ENCODE measurements at places on chromosomes 2 and 18.
A peak's percentile ranks its signal among the peaks of the same experiment; 100 is the strongest.

- DNase-seq: no peak
These were observed 122.7 kb upstream of the RIOK3 start for GRCh38 chr18:23330423-23330822.

- DNase-seq: no peak
These were observed 91.8 kb downstream of the MTCL1 start for GRCh38 chr18:8797206-8797605.

- no peak for DNase-seq
These were observed 68.3 kb downstream of the PIAS2 start for GRCh38 chr18:46849007-46849406.

- DNase-seq: no peak
These were observed 79.4 kb downstream of the SLC4A3 start for GRCh38 chr2:219706823-219707281.

- DNase-seq: no peak
These were observed 62.1 kb downstream of the RND3 start for GRCh38 chr2:150425121-150425955.

- DNase-seq: no peak
These were observed 38.2 kb downstream of the CASP8 start for GRCh38 chr2:201298462-201299052.

DNA sequence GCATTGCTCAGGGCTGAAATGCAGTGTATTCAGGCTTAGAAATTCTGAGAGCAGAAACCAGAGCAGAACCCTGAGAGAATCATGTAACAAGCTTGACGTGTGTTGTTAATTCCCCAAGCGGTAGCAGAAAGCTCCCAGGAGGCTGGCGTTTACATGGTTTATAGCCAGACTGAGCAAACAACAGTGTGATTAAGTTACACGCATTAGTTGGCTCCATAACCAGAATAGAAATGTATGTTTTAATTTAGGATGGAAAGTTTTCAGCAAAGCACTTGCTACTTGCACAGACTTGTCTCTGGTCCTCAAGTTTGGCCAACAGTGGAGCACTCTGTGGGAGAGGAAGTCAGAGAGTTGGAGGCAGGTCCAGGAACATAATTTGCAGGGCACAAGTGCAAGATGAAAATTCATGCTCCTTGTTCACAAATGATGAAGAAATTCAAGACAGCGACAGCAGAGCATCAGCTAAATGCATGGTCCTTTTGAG lies 69.3 kb downstream of the MAPK4 start:
- no peak for DNase-seq

- no peak for DNase-seq
These were observed 1229.0 kb upstream of the ZEB2 start for GRCh38 chr2:145748927-145749326.

GRCh38 chr2:63537306-63537705 lies 51.0 kb downstream of the WDPCP start:
- DNase-seq: no peak

DNA sequence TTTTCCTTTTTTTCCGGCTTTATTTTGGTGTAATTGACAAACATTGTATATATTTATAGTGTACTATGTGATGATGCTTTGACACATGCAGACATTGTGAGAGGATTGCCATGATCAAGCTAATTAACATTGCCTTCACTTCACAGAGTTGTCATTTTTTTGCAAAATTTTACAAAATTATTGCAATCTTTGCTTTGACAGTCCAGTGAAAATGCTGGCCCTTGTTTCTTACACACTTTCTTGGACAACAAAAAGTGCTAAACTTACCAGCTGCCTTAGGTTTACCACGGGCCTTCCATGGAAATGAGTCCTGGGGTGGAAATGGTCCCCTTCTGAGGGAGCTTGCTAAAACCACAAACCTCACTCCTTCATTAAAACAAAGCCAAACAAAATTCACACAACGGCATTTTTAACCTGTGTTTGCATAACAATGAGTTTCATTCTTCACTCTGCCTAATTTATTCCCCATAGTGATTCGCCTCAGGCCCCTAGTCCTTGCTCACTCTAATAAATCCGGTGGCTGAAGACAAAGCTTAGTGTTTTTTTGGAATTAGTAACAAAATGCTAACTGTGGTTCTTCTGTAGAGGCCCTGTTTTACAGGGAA lies 32.2 kb downstream of the LINC00305 start:
- no peak for DNase-seq

DNA sequence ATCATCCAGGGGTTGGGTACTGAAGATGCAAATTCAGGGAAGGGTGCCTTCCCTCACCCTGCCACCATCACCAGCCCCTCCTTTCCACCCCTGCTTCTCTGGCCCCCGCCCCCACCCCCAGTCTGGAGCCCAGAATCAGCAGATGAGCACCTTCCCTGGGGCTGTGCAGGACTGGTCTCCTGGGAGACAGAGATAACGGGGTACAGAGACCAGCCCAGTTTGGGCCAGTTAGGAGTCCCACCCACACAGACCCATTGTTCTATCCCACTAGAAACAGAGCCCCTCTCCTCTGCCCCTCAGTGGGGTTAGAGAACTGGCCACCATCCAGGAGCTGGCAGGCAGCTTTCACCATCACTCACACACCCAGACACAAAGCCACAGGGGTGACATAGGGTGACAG lies 4.5 kb upstream of the CRYBA2 start:
- DNase-seq: no peak

DNA sequence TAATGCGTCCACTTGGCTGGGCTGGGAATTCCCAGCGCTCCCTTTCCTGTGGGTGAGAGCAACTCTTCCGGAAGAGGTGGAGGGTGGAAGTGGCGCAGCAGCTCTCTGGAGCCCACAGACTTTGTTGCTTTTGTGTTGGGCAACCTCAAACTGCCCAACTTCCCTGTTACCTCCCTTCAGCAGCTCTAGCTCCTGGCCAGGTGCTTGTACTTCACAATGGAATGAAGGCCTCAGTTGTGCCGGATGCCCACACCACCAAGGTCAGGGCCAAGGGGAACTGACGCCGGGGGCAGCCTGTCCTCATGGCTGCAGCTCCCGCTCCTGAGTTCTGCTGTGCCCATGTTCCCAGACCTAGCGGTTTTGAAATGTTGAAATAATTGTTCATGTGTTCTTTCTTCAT lies 322.9 kb downstream of the GALR1 start:
- no peak for DNase-seq

- peak; percentile 72 for DNase-seq
These were observed 3.0 kb upstream of the TMEM37 start for GRCh38 chr2:119428488-119429224.

- no peak for DNase-seq
These were observed 2.7 kb downstream of the TNS1 start for GRCh38 chr2:218000136-218000535.

DNA sequence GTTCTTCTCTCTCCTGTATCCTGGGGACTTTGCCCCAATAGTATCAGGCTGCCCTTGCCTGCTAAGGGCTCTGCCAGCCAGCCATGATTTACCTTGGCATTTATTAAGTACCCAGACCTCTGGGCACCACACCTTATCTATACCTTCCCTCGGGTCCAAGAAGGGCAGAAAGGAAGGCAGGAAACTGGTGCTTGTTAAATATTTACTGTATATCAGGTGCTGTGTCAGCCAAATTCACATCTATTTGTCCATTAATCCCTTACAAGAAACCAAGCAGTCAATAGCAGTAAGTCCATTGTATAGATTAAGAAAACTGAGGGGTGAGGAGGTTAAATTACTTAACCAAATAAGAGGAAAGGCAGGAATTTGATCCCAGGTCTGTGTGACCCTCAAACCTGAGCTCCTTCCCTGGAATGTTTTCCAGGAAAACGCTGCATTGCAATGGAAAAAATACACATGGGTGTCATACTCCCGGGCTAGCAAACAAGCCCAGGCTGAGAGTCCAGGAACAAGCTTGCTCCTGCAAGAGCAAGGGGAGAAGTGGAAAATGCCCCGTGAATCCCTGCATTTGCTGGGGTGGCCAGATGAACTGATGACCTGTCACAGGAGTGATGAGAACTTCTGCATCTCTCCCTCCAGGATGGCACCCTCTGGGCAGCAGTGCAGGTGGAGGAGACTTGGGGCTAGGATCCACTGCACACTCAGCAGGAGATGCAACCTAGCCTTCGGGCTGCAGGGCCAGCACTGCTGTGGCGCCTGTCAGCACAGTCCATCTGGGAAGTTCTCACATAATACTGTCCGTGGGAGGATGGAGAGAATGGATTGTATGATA lies 30.4 kb downstream of the CIB4 start:
- DNase-seq: peak; percentile 66

DNA sequence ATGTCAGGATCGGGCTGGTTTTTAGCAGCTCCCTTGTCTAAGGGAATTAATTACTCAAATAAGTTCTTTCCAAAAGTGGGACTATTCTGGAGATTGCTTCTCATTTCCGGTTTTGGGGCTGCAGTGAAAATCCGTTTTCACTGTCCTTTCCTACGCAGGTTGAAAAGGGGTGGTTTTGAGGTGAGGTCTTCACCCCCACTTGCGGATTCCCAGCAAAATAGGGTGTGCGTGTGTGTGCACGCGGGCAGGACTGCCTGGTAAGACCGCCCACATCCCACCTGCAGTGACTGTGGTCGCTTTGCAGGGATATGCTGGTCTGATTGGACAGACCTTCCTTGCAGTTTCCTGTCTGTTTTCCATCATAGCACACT lies 472 bp upstream of the PLEKHM3 start:
- DNase-seq: no peak

Data from coronary artery (tissue), 2 donors.